ENCODE measurements at places on chromosomes 13 and 19. TPM values are rescaled to one million over a fixed set of nuclear protein-coding genes. Genes with fewer than 3 reads are reported as not detected.

The RXFP2 gene
- not detected for total RNA-seq

The PGLYRP1 gene
- total RNA-seq, result not detected

- no peaks in the 10 kb centered on the region for H3K4me1 ChIP-seq
- H3K4me3 ChIP-seq, result no peak overlapping the region
- no peaks in the 10 kb centered on the region for H3K27me3 ChIP-seq
- DNase-seq, result no peak
- H3K36me3 ChIP-seq, result no peaks in the 10 kb centered on the region
Observed at GRCh38 chr13:83377491-83377890, 504.8 kb downstream of the SLITRK1 start.

DNA sequence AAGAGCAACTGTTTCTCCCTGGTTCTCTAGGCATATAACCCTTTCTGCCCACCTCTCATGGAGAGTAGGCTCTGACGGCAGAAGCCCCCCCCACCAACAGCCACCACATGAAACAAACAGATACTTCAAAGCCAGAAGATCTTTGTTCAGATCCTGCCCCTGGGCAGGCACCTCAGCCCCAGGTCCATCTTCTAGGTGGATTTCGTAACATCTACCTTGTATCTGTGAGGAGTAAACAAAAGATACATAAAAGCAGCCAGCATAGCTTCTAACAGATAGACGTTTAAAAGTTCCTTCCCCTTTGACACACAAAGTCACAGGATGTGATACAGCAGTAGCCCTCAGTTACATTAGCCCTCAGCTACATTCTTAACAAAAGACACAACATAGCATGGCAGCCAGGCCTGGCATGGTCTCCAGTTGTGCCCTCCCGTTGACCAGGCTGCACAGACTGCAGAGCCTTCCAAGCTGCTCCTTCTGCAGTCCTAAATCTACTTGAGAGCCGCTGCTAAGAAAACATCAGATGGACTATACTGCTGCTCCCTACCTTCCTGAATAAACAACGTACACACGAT lies 35.4 kb downstream of the BRD4 start:
- DNase-seq, result no peak
- H3K36me3 ChIP-seq, result no peaks in the 10 kb centered on the region
- H3K4me1 ChIP-seq, result peaks cover 68% of the 10 kb centered on the region
- H3K4me3 ChIP-seq, result no peak overlapping the region
- no peaks in the 10 kb centered on the region for H3K27me3 ChIP-seq

- peaks cover 9% of the 10 kb centered on the region for H3K36me3 ChIP-seq
- H3K4me1 ChIP-seq, result peaks cover 38% of the 10 kb centered on the region
- H3K27ac ChIP-seq, result peak overlapping the region; percentile 84
- H3K27me3 ChIP-seq, result no peaks in the 10 kb centered on the region
- H3K4me3 ChIP-seq, result no peak overlapping the region
Observed at GRCh38 chr19:47094557-47095475, 18.8 kb downstream of the ZC3H4 start.

GRCh38 chr13:42498521-42498920 lies 75.4 kb upstream of the TNFSF11 start:
- no peaks in the 10 kb centered on the region for H3K27me3 ChIP-seq
- no peak overlapping the region for H3K4me3 ChIP-seq
- DNase-seq, result no peak
- no peaks in the 10 kb centered on the region for H3K4me1 ChIP-seq
- H3K27ac ChIP-seq, result no peak overlapping the region
- H3K36me3 ChIP-seq, result no peaks in the 10 kb centered on the region

The HNRNPM gene
- total RNA-seq, result 72.2 TPM

DNA sequence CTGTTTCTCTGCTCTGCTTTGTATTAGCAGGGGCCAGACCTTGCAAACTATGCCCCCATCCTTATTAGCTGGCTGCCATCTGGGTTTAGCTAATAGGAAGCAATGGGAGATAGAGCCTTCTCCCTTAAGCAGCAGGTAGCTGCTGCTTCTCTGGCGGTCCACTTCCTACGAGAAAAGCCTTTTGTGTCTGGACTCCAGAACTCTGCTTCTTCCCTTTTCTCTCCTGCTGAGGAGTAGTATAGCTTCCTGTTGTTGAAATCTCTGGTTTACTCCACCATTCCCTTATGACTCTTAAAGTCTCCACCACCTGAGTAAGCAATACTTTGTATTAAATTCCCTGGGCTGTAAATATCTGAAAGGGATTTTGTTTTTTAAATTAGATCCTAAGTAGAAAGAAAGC lies 147.1 kb downstream of the DNAJC15 start:
- no peak overlapping the region for H3K27ac ChIP-seq
- H3K36me3 ChIP-seq, result no peaks in the 10 kb centered on the region

The F10 gene
- 4.6 TPM for total RNA-seq

GRCh38 chr13:94313321-94313910 lies 166.1 kb downstream of the DCT start:
- no peak for DNase-seq
- H3K4me3 ChIP-seq, result no peak overlapping the region
- H3K36me3 ChIP-seq, result no peaks in the 10 kb centered on the region
- no peak overlapping the region for H3K27ac ChIP-seq

The ENOX1 gene
- total RNA-seq, result 1.5 TPM

- H3K27me3 ChIP-seq, result no peaks in the 10 kb centered on the region
- H3K4me1 ChIP-seq, result no peaks in the 10 kb centered on the region
- H3K27ac ChIP-seq, result no peak overlapping the region
- DNase-seq, result no peak
Observed at GRCh38 chr13:40127925-40128324, 472.5 kb downstream of the COG6 start.
